ENCODE measurements at places on chromosomes 16 and 17.
A peak's percentile ranks its signal among the peaks of the same experiment; 100 is the strongest.

DNA sequence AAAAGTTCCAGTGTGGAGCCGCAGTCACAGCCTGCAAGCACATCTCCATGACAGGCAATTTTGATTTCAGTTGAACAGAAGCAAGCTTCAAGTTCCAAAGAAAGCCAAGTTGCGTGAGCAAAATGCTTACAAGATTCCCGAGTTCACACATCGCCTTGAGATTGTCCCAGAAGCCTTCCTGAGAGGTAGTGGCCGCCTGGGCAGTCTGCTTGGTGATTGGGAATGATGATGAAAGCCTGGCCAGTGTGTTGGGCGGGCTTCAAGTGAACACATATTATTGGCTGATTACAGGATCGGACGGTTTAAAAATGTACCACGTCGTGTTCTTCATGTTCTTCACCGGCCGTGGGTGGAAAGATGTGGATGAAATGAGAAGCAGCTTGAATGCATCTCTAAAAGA lies 185.5 kb downstream of the FOXL1 start:
- no peak for DNase-seq

- no peak for DNase-seq
Measured at GRCh38 chr16:29816694-29817441, 916 bp downstream of the PAGR1 start.

- no peak for DNase-seq
Measured at GRCh38 chr17:45190503-45191255, 29.0 kb downstream of the HEXIM2 start.

- no peak for DNase-seq
Measured at GRCh38 chr17:34001246-34001645, 253.8 kb upstream of the CCL2 start.

GRCh38 chr16:85273293-85273692 lies 161.0 kb upstream of the CIBAR2 start:
- DNase-seq: no peak

- no peak for DNase-seq
Measured at GRCh38 chr17:70041061-70041460, 34.0 kb upstream of the KCNJ16 start.

GRCh38 chr16:29734786-29735185 lies 11.0 kb downstream of the C16orf54 start:
- no peak for DNase-seq

GRCh38 chr17:2202996-2203575 lies 100.5 kb downstream of the SMG6 start:
- DNase-seq: no peak

GRCh38 chr17:81348097-81349055 lies 46.9 kb upstream of the BAHCC1 start:
- peak; percentile 57 for DNase-seq

GRCh38 chr16:62760398-62760797 lies 724.2 kb upstream of the CDH8 start:
- no peak for DNase-seq

DNA sequence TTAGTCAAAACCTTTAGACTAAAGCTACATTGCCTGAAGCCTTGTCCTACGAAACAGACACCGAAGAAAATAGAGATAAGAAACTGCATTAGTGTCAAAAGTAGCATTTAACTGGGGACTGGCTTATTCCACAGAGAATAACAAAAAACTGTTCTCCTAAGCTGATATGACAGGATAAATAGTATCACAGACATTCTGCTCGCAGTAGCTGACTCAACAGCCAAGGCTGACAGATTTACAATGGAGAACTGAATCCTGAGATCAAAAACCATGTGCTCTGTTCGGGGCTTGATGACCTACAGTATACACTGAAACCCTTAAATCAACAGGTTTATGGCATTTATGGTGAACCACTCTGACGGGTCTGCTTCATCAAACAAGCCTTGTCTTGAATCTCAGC lies 25.5 kb downstream of the ADAMTS18 start:
- DNase-seq: no peak

DNA sequence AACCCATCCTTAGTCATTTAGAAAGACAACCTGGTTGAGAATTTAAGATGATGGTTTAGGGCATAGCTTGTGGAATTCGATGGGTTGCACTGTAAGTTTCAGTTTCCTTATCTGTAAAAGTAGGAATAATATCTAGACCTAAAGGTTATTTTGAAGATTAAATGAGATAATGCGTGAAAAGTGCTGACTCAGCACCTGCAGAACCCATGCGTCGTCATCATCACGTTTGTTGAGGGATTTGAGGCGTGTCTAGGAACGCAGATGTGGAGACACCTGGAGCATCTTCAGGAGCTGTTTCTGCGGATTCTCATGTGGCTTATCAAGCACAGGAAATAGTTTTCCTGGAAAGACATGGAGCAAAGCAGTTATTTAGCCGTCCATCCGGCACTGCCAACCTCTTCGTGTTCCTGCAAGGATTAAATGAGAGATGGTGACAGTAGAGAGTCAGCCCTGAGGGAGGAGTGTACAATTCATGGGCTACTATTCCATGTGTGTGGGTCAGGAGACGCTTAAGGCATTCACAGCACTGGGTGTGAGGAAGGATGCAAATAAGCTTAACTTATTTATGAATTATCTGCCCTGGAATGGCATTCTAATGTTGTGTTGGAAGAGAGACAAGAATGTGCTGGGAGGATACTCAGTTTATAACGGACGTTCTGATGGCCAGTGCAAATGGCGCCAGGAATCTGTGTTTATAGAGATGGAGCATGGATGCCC lies 536.1 kb downstream of the MAF start:
- DNase-seq: no peak

GRCh38 chr17:48426019-48426665 lies 3.9 kb downstream of the SKAP1 start:
- no peak for DNase-seq

- DNase-seq: no peak
Measured at GRCh38 chr17:75695830-75696271, 25.4 kb upstream of the ITGB4 start.

- no peak for DNase-seq
Measured at GRCh38 chr16:68839831-68840230, 3.5 kb upstream of the TANGO6 start.

DNA sequence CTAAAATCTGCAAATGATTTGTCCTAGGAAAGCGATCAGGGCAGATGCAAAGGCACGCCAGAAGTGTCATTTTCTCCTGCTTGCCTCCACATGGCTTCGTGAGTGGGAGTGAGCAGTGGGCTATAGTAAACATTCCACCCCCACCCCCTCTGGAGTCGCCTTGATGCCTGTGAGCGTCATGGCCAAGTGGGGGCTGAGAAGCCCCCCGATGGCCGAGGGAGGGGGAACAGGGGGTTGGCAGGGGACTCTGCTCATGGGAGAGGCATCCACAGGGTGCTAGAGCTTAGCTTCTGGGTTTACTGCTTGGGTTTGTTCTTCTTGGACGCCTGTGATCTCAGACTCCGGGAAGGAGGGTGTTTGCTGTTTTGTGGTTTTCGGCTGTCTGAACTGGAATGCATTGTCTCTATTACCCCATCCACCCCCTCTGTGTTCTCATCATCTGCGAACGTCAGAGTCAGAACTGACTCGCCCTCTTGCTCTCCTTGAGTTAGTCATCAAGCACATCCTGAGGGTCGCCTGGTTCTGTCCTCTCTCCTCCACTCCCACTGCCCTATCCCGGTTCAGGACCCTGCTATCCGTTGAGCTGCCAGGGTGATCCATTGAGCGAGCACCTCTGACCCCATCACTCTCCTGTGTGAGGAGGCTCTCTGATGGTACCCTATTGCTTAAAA lies 15.4 kb downstream of the TNS4 start:
- no peak for DNase-seq

DNA sequence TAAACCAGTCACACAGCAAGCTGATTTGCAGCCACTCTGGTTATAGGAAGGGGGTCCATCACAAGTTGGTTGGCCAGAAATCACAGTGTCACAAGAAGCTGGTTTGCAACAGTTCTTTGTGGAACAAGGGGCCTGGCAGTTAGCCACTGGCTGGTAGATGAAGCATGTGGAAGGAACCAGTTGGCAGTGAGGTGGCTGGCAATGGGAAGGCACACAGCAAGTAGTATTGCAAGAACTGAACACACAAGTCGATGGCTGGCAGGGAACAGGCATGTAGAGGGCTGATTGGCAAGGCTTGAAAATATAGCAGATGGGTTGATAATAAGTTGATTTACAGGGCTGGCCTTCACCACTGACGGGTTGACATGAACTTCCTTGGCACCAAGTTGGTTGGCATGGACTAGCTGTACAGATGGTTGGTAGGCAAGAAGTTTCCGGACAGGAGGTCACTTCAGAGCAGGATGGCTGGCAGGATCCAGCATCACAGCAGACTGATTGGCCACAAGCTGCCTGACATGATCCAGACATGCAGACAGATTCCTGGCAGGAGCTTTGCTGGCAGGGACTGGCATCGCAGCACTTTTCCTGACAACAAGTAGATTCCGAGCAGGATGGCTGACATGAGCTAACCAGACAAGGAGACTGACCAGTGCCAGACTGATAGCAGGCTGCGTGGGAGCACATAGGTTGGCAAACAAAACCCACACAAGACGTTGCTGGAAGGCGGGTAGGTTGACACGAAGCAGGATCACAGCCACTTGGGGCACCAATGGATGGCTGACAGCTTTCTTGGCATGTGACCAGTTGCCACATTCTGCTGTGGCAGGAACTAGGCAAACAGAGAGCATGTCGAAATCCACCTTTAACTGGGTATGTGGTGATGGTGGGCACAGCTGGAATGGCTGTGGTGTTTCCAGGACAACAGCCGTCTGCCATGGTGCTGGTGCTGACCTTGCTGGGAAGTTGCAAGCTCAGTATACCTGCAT lies at the start of gene KRTAP29-1:
KRTAP29-1 (minus strand) TSS at position 936 of the 986 bp plus-strand sequence; CDS start at position 936, 0 bp downstream.
- DNase-seq: no peak

- no peak for DNase-seq
Measured at GRCh38 chr17:20128036-20128667, 119.0 kb downstream of the SPECC1 start.

DNA sequence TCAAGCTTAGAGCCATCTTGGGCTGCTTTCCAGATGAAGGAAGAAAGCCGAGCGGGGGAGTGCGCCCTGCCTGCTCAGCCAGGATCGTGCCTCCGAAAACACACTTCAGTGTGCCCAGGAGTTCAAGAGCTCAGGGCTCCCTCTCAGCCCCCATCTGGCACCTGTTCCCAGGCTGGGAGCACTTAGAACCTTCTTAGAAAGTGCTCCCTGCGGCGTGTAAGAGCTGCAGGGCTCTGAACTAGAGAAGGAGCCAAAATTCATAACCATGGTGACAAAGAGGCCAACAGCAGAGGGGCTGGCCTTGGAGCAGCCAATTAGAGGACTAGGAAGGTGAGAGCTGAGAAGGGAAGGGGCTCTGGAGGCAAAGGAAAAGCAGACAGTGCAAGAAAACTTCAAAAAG lies 59.0 kb upstream of the TNRC6C start:
- DNase-seq: peak; percentile 38

- peak; percentile 25 for DNase-seq
Measured at GRCh38 chr16:8675183-8676159, 1.1 kb downstream of the ABAT start.

- DNase-seq: no peak
Measured at GRCh38 chr16:28607116-28607623, 2.7 kb downstream of the SULT1A1 start.

DNA sequence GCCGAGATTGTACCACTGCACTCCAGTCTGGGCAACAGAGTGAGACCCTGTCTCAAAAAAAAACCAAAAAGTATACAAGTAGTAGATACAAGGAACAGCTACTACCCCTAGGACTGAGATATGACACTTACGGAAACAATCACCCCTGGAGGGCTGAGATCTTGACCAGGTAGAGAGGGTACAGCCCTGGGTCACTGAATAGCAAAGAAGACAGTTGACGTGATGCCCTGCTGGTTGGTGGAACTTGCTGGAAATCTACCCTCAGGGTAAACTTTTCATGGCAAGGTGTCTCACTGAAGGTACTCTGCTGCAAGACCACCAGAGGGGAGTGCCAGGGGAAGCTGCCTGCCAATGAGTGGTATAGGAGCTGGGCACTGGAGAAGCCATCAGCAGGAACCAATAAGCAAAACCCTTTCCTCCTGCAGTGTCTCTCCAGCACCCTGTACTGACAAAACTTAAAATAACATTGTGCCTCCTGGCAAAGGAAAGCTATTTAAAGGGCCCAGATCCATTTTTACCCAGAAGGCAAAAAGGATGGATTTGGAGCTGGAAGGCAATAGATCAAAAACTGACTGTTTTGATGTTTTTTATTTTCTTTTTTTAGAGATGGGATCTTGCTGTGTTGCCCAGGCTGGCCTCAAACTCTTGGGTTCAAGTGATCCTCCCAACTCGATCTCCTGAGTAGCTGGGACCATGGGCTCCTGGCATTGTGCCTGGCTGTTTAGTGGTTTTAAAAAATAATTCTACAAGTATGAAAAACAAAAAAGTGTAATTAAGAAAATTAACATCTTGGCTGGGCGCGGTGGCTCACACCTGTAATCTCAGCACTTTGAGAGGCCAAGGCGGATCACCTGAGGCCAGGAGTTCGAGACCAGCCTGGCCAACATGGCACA lies 11.3 kb upstream of the PDXDC1 start:
- no peak for DNase-seq

DNA sequence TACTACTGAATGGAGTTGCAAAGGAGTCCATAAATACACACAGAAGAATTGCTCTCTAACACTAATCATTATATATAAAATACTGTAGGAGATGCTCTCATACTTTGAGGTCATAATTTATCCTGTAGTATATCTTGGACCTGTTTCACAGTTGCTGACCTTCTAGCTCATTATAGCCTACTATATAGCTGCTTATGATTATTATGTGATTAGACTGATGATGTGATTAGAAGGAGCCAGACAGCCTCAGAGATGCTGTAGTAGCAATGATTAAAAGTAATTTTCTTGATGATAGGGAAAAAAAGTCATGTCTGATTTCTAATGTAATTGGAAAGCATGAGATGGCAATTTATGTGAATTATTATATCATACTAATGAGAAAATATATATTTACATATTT lies 455.7 kb downstream of the CNTNAP4 start:
- DNase-seq: no peak

GRCh38 chr17:75813081-75814020 lies 28.7 kb downstream of the UNK start:
- no peak for DNase-seq

DNA sequence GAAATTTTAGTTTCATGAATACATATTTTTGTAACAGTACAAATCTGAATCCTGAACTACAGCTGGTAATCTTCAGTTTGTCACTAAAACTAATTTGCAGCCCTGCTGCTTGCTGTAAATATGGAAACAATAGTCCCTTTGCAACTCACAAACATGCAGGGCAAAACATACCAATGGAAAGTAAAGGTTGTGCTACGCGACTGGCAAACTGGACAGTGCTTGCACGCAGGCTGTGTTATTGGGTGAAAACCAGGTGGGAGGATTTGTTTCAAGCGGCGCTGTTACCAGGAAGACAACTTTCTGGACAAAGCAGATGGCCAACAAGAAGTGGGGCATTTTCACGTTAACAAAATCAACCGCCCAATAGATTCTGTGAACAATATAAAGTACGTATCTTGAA lies 93.5 kb downstream of the CDYL2 start:
- no peak for DNase-seq

Measured in NCI-H1105 (cell line).